Uterus (tissue), 4 donors: ENCODE measurements at places on chromosomes 16 and 17. TPM values are rescaled to one million over a fixed set of nuclear protein-coding genes. Genes with fewer than 3 reads are reported as not detected.
A peak's percentile ranks its signal among the peaks of the same experiment; 100 is the strongest.

- no peak for DNase-seq
These were observed 5.3 kb downstream of the OSGIN1 start for GRCh38 chr16:83958137-83958845.

DNA sequence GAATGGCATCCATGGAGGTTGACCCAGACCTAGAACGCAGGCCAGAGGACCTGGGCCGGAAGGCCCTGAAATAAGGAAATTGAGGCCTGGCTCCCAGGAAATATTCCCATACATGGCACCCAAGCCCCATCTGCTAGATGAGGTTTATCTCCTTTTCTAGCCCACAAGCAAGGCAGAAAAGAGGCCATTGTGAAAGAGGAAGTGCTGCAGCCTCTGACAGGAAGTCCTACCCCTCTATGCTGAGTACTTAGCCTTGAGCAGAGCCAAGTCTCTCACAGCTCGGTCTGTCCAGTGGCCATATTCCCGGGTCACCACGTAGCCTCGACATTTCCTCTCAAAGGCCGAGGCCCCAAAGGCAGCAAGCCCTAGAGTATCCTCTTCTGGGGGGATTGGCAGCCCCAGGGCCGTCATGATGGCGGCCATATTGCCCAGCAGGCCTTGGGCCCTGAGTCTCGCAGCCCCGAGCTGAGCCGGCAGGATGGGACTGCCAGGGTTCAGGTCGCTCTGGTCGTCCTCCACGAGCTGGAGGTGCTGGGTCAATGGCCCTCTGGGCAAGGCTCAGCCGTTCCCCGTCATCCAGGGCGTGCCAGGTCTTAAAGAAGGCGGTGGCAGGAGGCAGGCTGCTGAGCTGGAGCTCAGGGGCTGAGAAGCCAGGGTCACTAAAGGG is 7.8 kb downstream of the CTF1 start:
- DNase-seq = no peak

DNA sequence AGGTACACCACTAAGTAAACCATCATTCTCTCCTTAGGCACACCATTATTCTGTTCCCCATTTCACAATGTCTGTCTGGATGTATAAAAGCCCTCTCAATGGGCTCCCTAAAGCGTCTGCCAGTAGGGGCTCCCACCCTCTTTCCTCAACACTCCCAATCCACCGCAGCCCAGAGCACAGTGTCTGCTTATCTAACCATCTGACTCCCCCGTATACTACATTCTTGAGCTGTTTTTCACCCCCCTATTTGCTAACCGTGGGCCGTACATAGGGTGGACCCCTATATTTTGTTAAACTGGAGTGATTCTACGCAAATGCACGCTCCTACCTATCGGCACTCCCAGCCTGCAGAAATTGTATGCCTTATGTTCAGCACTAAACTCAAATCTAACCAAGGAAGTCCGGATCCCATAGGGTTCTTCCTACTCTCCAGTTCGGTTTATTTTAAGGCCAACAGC is 685 bp upstream of the PSMD3 start:
- DNase-seq = no peak

GRCh38 chr17:14138649-14139048 is 69.3 kb downstream of the COX10 start:
- DNase-seq = no peak

- DNase-seq = no peak
These were observed 4.8 kb upstream of the INPP5K start for GRCh38 chr17:1521086-1521640.

GRCh38 chr16:80084614-80085013 is 456.2 kb upstream of the DYNLRB2 start:
- DNase-seq = peak; percentile 73

- DNase-seq = no peak
These were observed 693.3 kb downstream of the CDH11 start for GRCh38 chr16:64428463-64429113.

GRCh38 chr16:10937068-10937859 is 5.0 kb downstream of the DEXI start:
- DNase-seq = no peak

- peak; percentile 8 for DNase-seq
These were observed 39.9 kb downstream of the ADCY7 start for GRCh38 chr16:50306287-50306686.

GRCh38 chr16:51374346-51374745 is 223.3 kb upstream of the SALL1 start:
- no peak for DNase-seq

DNA sequence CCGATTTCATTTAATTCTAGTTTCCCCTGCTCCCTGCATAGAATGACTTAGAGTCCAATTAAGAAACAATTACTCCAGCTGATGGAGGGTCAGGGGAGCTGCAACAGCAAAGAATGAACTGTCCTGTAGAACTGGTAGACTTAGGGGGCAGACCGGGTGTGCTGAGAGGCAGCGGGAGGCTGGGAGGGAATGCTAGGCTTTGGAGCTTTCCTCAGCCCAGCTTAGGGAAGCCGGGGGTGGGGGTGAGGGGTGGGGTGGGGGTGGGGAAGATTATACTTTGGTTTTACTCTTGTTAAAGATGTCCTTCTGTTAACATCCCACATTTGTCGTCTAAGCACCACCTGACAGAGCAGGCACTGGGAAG is 458.6 kb upstream of the ASIC2 start:
- DNase-seq = no peak

Gene KRTAP9-4
- not detected for total RNA-seq

Gene TEKT1
- 2.4 TPM for total RNA-seq

Gene ARL5C
- total RNA-seq = not detected

Gene NPIPB8
- total RNA-seq = not detected

Gene SULT1A2
- not detected for total RNA-seq

Gene ST6GALNAC1
- total RNA-seq = 1.8 TPM

Gene WNT3
- not detected for total RNA-seq

Gene NT5M
- 3.8 TPM for total RNA-seq
